ENCODE measurements at places on chromosomes 6 and 20.

DNA sequence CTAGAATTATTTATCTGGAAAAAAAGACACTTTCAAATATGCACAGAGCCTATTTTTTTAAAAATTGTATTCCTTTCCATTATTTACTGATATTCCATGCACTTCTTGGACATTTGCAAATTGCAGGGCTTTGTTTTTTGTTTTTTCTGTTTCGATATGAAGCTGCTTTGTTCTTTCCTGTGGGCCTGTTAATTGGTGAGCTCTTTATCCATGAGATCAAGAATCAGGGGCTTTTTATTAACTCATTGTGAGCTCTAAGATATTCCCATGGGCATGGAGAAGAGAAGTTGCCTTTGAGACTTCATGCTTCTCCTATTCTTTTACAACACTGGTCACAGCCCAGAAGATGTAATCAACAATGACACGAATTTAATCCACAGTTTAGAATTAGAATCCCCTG is 145.1 kb downstream of the SAMD5 start:
- no peak for DNase-seq

DNA sequence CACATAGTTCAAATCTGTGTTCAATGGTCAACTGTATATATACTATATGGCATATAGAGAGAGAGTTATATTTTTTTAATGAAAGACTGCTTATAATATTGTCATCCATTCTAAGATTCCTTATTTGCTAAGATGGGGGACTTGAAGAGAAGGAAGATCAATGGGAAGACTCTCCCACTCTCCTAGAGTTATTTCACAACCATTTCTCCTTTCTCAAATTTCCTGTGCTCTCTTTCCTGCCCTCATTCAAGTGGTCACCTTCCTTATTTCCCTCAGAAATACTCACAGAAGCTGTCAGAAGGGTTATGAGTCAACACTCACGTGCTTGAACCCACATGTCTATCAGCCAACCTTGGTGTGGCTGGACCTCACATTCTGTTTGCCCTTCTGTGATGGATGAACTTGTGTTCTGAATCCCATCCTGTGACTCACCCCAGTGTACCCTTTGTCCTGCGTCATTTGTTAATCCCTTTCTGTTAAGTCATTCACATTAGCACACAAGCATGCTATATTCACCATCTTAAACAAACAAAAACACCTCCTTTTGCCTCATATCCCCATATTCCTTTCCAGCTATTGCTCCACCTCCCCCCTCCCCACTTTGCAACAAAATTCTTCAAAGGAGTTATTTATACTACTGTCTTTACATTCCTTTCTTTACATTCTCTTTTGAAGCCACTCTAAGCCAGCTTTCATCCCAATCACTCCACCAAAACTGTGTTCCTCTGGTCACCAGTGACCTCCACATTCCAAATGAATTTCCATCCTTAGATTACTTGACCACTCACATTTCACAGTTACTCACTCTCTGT is 279.3 kb upstream of the TCF21 start:
- DNase-seq, result no peak

DNA sequence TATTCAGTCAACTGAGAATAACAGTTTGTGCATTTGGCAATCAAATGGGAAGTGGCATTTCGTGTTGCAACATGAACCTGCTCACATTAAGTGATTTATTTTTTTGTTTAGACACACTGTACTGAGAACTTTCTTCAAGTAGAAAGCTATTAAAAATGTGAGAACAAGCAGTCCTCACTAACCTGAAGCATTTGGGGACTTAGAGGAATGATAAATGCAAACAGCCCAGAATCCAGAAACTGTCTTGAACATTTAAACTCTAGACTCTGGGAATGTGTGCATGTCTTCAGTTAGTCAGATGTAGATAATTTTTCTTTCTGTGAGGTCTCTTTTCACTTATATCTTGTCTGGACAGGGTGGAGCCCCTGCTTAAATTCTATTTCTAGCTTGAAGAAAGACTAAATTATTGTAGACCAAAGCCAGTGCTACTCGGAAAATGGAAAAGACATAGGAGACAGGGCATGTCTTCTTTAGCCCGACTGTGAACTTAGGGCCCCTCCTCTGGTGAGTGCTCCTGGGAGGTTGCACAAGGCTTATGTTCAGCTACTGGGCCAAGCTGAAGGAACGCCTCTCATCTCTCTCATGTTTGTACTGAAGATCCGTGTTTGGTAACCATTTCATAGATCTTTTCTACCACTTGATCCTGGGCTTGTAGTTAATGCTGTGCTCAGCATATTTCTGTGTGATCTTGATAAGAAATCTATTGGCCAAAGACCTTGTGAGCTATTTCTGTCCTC is 70.1 kb downstream of the SLX4IP start:
- no peak for DNase-seq

DNA sequence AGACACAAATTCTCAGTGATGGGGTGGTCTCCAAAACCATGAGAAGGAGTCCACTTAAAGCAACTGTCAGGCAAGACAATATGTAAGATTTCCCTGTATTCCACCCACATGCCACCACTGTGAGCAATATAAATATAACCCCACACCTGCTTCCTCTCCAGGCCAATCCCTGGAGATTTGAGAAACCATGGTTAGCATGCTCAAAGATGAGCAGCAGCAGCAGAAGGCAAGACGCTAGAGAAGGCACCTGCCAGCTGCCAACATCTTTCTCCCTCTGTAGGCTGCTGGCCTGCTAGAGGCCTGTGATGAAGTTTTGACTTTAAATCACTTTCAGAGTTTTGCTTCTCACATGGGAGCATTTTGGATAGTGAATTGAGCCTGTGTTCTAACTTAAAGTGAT is 7.9 kb upstream of the SOD2 start:
- DNase-seq, result no peak

DNA sequence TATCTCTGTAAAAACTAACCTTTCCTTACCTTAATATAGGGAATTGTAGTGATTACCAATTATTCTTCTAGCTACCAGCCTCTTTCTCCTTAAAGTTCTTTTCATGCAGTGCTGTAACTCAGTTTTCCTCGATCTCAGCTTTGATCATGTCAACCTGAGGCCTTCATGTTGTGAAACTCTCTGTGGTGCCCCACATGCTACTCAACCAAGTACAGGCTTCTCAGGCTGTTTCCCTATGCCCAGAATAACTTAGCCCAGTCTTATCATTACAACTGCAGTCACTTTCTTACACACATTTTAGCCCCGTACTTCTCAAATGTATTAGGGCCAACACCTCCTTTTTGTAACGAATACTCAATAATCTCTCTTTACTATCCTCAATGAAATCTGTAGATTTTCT is 90.1 kb upstream of the SUPT3H start:
- DNase-seq, result no peak
